ENCODE measurements at places on chromosomes 2 and 18.

DNA sequence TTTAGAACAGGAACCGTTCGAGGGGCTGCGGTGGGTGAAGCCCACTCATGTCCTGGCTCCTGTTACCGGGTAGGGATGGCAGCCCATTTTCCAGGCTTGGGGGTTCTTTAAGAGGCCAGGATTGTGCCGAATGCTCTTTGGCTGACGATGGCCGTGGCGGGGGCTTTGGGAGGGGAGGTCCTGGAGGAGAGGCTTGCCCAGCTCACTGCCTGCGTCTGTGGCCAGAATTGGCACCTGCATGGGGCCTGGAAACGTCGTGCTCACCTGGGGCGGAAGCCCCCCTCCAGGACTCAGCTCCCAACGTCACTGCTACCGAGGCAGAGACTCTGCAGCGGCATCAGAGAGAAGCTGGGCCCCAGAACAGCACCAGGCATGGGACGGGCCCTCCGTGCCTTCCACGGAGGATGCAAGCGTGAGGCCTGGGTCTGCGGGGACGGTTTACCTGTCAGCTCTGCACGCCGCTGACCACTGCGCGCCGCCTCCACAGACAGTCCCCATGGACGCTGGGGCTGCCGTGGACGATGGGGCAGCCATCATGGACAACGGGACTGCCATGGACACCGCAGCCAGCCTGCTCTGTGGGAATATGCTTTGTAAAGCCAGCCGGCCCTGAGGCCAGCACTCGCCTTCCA is 82.9 kb downstream of the NFATC1 start:
- DNase-seq: no peak

DNA sequence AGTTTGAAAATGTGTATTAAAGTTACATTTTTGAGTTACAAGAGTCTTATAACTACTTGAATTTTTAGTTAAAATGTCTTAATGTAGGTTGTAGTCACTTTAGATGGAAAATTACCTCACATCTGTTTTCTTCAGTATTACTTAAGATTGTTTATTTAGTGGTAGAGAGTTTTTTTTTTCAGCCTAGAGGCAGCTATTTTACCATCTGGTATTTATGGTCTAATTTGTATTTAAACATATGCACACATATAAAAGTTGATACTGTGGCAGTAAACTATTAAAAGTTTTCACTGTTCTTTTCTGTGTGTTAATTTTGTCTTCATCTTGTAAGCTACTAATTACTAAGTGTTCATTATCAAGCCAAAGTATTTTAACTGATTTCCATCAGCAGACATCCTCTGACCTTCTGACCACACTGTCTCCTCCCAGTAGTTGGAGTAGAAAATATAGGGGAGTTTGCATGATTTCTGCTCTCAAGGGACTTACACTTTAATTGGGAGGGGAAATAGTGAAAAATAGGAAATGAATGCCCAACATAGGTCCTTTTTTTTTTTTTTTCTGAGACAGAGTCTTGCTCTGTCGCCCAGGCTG is 4.3 kb downstream of the PMAIP1 start:
- no peak for DNase-seq

GRCh38 chr18:54358495-54359040 is 862 bp downstream of the C18orf54 start:
- DNase-seq: no peak

GRCh38 chr18:10398571-10398970 is 55.9 kb upstream of the APCDD1 start:
- DNase-seq: no peak

- DNase-seq: peak; percentile 35
Observed at GRCh38 chr2:30454571-30454970, 7.5 kb downstream of the LCLAT1 start.
